ENCODE measurements at places on chromosomes 16 and 17.

- H3K27me3 ChIP-seq = no peaks in the 10 kb centered on the region
- H3K36me3 ChIP-seq = peaks cover 13% of the 10 kb centered on the region
- H3K27ac ChIP-seq = peak within 1 kb of the TSS; percentile 99
- H3K4me3 ChIP-seq = peak within 1 kb of the TSS; percentile 96
Measured at GRCh38 chr17:75878174-75878998, at the start of gene TRIM47. TSS of gene TRIM47 (minus strand) at chr17:75878581. CDS start at chr17:75878548, 33 bp downstream.

GRCh38 chr16:85350973-85351372 is 238.7 kb upstream of the CIBAR2 start:
- H3K27me3 ChIP-seq = no peaks in the 10 kb centered on the region
- peak overlapping the region; percentile 56 for H3K27ac ChIP-seq
- H3K4me3 ChIP-seq = no peak overlapping the region
- DNase-seq = peak; percentile 95
- H3K36me3 ChIP-seq = no peaks in the 10 kb centered on the region
- peaks cover 7% of the 10 kb centered on the region for H3K4me1 ChIP-seq

DNA sequence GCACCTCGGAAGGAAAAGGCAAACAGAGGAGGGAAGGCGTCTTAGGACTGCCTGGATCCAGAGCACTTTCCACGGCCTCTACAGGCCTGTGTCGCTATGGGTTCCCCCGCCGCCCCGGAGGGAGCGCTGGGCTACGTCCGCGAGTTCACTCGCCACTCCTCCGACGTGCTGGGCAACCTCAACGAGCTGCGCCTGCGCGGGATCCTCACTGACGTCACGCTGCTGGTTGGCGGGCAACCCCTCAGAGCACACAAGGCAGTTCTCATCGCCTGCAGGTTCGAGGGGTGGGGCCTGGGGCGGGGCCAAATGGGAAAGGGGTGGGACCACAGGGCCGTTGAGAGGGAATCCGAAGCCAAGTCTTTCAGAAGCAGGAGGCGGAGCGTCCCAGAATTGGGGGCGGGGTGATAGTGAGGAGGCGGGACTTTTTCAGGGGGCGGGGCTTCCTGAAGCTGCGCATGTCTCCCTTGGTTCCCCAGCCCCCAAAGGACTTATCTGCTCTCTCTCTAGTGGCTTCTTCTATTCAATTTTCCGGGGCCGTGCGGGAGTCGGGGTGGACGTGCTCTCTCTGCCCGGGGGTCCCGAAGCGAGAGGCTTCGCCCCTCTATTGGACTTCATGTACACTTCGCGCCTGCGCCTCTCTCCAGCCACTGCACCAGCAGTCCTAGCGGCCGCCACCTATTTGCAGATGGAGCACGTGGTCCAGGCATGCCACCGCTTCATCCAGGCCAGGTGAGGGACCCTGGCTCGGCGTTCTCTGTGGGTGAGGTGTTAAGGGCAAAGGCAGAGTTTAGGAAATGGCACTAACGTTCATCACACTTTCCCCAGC is 939 bp downstream of the BCL6B start:
- no peaks in the 10 kb centered on the region for H3K36me3 ChIP-seq
- H3K4me3 ChIP-seq = no peak overlapping the region
- DNase-seq = peak; percentile 93
- H3K27me3 ChIP-seq = peaks cover 14% of the 10 kb centered on the region

GRCh38 chr17:57490890-57491289 is 234.6 kb downstream of the MSI2 start:
- H3K27me3 ChIP-seq = no peaks in the 10 kb centered on the region
- H3K27ac ChIP-seq = peak overlapping the region; percentile 15
- H3K4me1 ChIP-seq = no peaks in the 10 kb centered on the region
- no peak overlapping the region for H3K4me3 ChIP-seq

GRCh38 chr16:67571981-67572431 is 9.7 kb downstream of the CTCF start:
- H3K4me3 ChIP-seq = no peak overlapping the region
- no peak overlapping the region for H3K27ac ChIP-seq
- peaks cover 16% of the 10 kb centered on the region for H3K36me3 ChIP-seq
- H3K27me3 ChIP-seq = no peaks in the 10 kb centered on the region
- no peaks in the 10 kb centered on the region for H3K4me1 ChIP-seq
